ENCODE measurements at places on chromosomes 3 and 15.

DNA sequence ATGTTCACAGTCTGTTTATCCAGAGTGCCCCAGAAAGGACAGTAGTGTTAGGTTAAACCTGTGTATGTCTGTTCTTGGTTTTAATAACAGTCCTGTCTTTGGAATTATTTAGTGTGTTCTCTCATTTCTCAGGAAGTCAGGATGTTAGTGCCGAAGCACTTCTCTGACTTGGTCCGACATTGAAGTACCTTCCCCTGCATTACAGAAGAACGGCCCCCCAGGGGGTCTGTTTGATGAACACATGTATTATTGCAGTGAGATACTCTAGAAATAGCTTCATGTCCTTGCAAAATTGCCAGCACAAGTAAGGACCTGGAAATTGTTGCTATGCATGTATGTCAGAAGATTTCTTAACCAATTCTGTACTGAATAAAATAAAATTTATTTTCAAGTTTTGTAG, 110.9 kb downstream of the IGF1R start:
- DNase-seq, result no peak

GRCh38 chr3:58591517-58592510, 14.6 kb upstream of the FAM107A start:
- no peak for DNase-seq

- no peak for DNase-seq
Measured at GRCh38 chr3:195806916-195807231, 4.9 kb downstream of the MUC4 start.

- no peak for DNase-seq
Measured at GRCh38 chr15:66905954-66906353, 159.4 kb upstream of the SMAD3 start.

DNA sequence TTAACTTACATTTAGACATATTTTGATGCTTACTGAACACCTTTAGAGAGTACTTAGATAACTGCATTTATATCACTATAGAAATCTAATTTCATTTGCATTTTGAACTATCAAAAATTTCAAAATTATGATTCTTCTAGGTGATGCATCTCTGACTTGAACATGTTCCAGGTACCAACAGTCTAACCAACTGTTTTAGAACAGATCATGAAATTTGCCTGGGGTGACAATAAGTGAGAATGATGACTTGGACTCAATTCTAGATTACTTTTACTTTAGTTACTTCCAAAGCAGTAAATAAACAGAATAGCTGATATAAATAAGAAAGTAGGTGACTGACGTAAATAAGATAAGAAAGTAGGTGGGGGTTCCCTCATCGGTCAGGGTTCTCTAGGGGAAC, 307.8 kb downstream of the BCHE start:
- no peak for DNase-seq

GRCh38 chr15:26234976-26235767, 372.0 kb upstream of the ATP10A start:
- no peak for DNase-seq

GRCh38 chr3:186108106-186108940, 566 bp downstream of the ETV5 start:
- DNase-seq, result no peak

GRCh38 chr3:134366928-134367811, 7.1 kb downstream of the AMOTL2 start:
- no peak for DNase-seq

- DNase-seq, result no peak
Measured at GRCh38 chr15:60372227-60372626, 25.6 kb downstream of the ANXA2 start.

- DNase-seq, result no peak
Measured at GRCh38 chr3:126535636-126536035, 11.7 kb downstream of the CHST13 start.

DNA sequence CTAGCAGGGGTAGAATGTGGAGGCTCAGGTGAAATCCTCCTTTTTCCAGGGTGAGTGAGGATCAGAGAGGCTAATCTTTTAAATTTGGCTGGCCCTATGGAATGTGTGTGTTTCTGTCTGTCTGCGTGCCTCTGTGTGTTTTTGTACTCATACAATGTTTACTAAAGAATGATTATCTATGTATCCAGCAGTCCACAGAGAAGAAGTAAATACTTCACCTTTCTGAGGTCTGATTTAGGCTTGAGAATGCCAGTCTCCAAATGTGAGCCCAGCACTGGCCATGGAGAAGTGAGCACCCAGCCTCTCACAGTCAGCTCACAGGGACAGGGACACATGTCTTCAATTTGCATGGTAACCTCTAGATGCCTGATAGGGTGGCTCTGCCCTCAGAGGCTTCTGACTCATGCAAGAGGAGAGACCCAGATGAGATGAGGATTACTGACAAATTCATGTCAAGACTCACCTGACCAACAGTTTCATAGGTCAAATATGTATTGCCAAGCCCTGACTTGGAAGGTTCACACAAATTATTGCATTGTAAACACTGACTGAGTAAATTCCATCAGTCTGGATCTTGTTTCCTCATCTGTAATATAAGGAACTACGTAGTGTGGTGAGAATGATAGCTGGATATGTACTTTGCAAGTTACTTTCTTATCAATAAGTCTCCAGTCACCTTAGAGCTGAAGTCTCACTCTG, 31.0 kb downstream of the ENTPD3 start:
- DNase-seq, result no peak

GRCh38 chr3:148998297-148998696, 7.0 kb downstream of the GYG1 start:
- DNase-seq, result no peak

DNA sequence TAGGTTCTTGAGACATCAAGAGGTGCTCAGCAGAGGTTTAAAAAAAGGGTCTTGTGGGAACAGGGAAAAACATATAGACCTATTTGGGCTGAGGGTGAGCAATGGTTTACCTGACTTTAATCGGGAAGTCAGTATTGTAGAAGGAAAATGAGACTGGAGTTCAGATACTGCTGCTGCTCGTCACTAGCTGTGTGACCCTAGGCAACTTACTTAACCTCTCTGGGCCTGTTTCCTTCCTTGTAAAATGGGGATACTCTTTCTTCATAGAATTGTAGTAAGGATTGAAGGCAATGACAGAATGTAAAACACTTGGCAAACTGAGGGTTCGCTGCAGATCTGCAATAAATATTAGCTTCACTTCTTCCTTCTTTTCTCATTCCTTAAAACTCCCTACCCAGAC, 327.5 kb upstream of the PROK2 start:
- DNase-seq, result no peak

DNA sequence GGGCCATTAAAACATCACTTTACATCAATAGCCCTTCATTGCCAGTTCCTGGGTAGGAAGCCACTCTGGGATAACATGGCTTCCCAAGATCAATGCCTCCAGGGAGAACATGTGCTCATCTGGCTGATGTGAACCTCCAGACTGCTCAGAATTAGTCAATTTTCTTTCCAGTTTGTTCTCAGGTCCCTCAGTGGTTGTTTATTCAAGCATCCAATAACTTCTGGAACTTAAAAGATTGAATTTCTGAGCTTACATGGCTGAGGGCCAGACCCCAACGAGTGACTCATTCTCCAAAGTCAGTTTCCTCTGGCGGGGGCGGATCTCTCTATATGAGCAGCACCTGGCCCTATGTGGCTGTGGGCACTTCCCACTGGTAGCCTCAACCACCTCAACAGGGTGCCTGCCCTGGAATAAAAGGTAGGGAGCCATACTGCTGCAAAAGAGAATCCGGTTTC, 34.0 kb downstream of the LYZL4 start:
- DNase-seq, result peak; percentile 21

DNA sequence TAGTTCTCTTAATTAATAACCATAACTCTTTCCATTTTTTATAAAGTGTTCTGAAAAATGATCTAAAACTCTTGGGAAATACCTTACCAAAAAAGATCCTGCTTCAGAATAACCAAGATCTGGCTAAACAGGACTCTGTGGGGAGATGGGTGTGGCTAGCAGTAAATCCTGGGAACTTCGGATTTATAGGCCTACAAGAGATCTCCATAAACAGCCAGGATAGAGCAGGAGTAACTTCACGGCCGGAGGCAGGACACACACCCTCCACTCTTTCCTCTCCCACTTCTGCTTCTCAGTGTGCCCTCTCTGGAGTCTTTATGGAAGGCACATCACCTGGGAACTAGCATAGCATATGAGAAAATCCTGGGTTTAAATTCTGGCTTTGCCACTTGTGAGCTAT, 309.4 kb upstream of the SOX2 start:
- DNase-seq, result no peak

DNA sequence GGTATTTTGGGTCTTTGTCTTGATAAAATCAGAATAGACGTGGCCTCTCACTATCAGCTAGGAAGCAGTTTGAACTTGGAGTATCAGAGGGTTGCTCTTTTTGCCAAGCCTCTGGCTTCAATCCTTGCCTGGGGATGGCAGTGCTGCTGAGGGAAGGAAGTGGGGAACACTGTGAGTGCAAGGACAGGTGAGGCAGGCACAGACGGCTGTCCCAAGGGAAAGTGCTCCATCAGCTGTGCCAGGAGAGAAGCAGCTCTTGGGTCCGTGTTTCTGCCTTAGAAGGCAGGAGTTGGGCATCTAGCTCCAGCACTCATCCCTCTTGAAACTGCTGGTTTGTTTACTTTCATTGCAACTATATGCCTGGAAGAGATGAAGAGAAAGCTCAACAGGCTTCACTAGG, 33.2 kb downstream of the PML start:
- DNase-seq, result no peak

DNA sequence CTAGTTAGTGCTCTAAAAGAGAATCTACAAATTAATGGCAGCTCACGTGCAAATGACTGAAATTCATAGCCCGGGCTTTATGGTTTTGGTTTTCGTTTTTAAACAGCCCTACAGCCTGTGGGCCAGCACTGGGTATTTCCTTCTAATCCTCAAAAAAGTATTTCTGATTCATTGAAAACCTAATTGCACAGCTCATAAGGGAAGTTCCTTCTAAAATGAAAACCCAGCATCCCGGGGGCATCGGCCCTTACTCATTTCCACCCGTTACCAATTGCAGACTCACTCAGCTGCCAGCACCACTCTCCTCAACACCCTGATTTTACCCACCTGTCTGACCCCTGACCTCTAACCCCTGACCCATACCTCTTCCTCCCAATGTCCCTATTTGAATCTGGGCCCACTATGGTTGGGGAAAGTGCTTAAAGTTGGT, 59.5 kb upstream of the ZNF148 start:
- no peak for DNase-seq

DNA sequence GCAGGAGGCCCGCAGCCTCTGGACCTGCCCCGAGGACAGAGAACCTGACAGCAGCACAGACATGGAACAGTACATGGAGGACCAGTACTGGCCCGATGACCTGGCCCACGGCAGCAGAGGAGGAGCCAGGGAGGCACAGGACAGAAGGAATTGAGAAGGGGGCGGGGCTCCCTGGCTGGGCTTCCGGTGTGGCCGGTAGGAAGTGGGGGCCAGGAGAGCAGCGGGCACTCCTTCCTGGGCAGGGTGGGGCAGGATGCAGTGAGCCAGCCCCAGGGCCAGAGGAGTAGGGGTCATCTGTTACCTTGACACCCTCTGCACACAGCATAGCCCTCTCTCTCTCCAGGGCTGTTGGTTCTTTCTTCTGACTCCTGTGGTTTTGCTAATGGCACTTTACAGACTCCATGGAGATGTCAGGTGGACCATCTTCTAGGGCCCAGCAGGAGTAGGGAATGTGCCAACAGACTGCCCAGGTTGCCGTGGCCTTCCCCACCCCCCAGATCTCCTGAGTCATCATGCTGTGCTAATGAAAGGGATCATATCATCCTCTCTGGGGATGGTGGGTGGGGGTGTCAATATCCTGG, 8.6 kb upstream of the ISG20 start:
- DNase-seq, result no peak

DNA sequence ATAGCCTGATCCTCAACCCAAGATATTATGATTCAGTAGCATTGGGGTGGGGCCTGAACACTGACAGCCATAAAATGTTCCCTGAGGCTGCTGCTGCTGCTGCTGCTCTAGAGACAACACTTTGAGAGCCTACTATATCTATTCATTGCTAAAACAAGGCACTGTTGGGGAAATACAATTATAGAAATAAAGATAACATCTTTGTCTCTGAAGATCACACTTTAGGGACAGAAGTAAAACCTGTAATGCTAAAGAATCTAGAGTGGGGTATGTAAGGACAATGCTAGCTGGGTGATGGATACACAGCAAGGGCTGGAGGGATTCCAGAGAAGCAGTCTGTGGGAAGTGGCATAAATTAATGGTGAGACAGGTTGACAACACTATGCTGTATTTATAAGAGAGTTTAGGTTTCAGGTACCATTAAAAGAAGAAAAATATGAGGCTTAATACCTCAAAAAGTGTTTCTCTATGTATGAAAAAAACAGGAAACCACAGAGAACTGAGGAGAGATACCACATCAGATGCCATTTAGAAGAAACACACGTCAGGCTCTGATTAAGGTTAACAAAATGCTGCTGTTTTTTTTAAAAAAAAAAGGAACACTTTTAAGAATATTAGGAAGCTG, 115.9 kb downstream of the CBLB start:
- no peak for DNase-seq

Measured in AG04449 (cell line).